Stimulated activated CD8-positive, alpha-beta memory T cell treated with anti-CD3 and anti-CD28 coated beads, Interleukin-4, amount 100 ng/mL, for 1 hour (primary cell): ENCODE measurements at places on chromosomes 2 and 18.
A peak's percentile ranks its signal among the peaks of the same experiment; 100 is the strongest.

DNA sequence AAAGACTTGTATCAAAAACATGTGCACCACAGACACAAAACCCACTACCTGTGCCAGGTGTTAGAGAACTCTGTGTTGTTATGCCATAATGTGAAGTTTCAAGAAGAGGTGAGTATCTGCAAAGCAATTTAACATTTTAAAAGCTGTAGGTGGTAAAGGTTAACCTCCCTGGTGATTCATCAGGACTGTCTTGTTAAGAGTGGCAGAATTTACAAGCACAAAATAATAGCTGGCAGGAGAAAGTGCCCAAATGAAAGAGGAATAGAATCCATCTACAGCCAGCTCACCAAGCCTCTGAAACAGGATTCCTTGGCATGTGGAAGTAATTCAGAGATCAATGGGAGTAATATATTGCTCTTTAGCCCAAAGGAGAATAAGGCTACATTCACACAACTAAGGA lies 230.7 kb downstream of the AFF3 start:
- DNase-seq = no peak

DNA sequence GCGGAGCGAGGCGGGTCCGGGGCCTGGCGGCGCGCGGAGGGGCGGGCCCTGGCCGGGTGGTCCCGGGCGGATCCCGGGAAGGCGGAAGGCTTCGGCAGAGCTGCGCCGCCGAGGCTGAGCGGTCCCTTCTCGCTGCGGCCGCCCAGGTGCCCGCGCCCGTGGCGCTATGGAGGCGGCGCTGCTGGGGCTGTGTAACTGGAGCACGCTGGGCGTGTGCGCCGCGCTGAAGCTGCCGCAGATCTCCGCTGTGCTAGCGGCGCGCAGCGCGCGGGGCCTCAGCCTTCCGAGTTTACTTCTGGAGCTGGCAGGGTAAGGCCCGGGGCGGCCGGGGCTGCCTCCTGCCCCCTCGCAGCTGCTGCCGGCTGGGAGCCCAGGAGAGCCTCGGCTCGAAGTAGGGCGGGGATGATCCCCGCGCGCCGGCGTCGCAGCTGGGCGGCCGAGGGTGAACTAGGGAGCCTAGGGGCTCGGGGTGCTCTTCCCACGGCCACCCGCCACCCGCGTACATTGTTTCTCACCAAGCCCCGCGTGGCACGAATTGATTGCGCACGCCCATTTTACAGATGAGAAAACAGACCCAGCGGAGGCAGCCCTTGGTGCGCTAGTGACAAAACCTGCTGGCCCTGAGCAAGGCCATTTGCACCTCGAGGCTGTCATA lies at the start of gene SLC66A3:
Gene SLC66A3 (plus strand): TSS at position 87 of the 655 bp plus-strand sequence. CDS start 80 bp downstream, at position 167.
- DNase-seq = no peak

DNA sequence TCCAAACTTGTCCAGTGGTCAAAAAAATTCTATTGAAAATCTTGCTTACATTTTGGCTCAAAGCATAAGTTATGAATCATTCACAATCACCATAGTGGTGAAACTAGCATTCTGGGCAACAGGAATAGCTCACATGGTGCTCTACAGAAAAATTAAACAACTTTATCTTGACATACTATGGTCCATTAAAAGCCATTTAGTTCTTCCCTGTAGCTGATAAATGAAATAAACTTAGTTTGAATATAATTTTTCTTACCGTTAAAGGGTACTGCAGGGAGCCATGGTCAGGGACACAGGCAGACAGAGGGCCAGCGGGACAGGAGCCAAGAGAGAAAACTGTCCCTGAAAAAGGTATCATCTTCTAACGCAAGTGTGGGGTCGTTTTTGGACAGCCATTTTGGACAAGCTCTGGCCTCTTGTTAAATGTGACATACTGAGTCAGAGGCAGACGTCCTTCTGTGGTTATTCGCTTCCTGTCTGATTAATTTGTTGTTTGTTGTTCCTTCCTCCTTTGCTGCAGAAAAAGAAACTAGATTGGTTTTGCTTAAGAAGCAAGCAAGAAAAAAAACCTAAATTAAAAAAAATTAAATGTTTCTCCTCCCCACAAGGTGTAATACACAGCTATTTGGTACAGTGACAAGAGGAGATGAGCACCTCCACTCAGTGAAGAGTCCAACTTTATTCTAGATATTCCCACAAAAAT lies at the start of gene WIPF1:
Gene WIPF1 (minus strand): TSS at position 460 of the 703 bp plus-strand sequence. CDS start 12,231 bp downstream, outside the sequence.
- DNase-seq = peak; percentile 11

GRCh38 chr18:7855671-7856070 lies 288.6 kb downstream of the PTPRM start:
- DNase-seq = no peak

- no peak for DNase-seq
Observed at GRCh38 chr18:42174909-42175308, 219.9 kb downstream of the PIK3C3 start.

DNA sequence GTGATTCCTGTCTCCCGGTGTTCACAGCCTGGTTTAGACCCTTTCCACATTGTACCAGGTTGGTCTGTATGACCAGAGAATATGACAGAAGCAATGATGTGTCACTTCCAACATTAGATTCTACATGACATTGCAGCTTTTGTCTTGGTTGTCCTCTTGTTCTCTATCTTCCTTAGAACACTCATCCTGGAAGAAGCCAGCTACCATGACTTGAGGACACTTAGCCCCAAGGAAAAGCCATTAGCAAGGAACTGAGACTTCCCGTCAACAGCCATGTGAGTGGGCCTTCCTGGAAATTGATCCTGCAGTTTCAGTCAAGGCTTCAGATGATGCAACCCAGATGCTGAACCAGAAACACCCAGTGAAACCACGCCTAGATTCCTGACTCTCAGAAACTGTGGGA lies 143.3 kb downstream of the MREG start:
- DNase-seq = no peak
